ENCODE measurements at places on chromosomes 5 and 9.

- no peak for DNase-seq
Measured at GRCh38 chr5:102570747-102571146, 71.9 kb upstream of the SLCO6A1 start.

GRCh38 chr5:121432-121831, 29.5 kb downstream of the PLEKHG4B start:
- DNase-seq, result no peak

DNA sequence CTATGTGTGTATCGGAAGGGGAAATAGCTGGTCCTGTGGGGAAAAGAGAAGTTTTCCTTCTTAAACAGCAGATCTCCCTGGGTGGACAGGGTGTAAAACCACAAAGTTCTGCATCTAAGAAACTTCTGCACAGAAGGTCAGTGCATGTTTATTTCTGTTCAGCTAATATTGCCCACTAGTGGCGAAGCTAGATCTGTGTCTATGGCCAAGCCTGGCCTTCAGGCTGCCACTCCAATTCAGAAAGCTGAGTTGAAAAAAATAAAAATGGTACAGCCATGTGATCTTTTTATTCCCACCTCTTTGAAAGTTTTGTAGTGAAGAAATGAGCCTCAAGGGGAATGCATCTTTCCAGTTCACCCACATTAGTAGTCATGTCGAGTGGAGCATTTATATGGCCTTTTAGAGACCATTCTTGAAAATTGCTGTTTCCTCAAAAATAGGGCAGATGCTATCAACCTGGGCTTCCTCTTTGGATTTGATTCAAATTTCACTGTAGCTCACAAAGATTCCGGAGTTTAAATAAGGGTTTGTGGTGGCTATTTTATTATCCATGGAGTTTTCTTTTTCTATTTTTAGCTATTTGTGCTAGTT, 488.0 kb downstream of the PRELID2 start:
- DNase-seq, result no peak

DNA sequence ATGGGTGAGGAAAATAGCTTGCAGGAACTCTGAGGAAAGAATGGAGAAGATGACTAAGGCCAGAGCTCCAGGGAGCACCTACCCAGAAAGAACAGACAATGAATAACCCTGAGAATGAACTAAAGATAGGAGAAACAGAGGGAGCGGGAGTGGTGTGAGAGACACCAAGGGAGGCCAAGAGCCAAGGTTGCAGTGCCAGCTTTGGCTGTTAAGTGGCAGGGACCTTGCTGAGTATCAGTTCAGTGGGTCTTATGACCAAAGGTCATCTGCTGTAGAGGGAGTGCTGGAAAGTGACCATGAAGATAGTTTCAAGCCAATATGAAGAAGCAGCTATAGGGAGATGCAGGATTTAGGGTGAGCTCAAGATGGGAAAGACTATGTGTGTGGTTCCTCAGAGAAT, 16.7 kb downstream of the P4HA2 start:
- no peak for DNase-seq

- no peak for DNase-seq
Measured at GRCh38 chr9:135479469-135480052, at the start of gene PPP1R26. Gene PPP1R26 (plus strand): TSS chr9:135479782. CDS start chr9:135484511, 4,729 bp downstream.

DNA sequence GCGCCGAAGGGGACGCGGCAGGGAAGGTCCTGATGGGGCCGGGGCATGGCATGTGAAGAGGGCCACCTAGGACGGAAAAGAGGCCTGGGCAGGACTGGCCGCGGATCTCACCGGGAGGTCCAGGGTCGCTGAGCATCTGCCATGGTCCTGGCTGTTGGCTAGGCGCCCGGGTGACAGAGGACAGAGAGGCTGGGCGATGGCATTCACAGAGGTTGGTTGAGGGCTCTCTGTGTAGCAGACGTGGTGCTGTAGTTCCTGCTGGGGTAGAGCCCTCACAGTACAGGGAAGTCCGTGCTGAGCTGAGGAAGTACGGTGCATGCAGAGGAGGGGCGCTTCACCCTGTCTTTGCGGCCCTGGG, 427 bp downstream of the PCYOX1L start:
- peak; percentile 55 for DNase-seq

GRCh38 chr9:20373263-20373662, 249.0 kb downstream of the MLLT3 start:
- no peak for DNase-seq

GRCh38 chr9:69168709-69169217, 5.3 kb upstream of the TJP2 start:
- no peak for DNase-seq

DNA sequence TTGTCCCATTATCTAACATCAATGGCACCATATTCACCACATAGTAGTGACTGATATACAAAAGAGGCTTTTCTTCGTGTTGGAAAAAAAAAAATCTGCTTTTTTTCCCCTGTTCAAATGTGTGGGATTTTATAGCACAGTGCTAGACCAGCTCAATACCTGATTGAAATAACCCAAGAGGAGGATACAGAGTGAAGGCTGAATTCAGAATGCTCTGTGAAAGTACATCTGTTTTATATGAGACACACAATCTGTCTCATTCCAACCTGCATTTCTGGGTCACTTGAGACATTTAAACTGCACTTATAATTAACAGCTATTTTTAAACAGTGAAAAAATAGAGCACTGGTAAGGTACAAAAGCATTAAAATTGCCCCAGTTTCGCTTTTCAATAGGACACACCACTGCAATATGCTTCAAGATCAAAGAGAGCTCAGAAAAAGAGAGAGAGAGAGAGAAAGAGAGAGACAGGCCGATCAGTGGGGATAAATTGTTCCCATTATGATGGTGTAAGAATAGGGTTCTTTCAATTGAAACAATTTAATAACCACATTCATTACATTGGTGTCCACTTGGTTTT, 179.3 kb downstream of the NR2F1-AS1 start:
- no peak for DNase-seq

GRCh38 chr5:137666461-137666850, 69.4 kb downstream of the KLHL3 start:
- no peak for DNase-seq

DNA sequence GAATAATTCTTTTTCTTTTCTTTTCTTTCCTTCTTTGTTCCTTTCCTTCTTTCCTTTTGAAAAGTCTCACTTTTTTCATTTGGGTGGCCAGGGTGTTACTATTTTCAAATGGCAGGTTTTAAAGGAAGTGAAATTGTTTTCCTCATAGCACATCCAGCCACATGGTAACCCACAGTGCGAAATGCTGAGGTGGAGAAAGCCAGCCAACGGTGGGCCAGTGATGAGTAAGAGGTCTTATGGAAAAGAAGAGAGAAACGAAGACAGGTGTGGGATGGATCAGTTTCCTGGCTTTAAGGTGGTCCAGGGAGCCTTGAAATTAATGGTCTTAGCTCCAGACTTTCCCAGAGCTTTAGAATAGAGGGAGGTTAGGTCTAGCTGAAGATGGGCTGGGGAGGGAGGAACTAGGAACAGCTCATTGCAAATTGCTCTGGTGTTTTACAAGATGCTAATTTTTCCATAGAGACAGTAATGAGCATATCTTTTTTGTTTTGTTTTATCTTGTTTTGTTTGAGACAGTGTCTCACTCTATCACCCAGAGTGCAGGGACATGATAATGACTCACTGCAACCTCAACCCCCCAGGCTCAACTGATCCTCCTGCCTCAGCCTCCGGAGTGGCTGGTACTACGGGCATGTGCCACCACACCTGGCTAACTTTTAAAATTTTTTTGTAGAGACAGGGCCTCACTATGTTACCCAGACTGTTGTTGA, 17.8 kb downstream of the ITK start:
- no peak for DNase-seq

- no peak for DNase-seq
Measured at GRCh38 chr5:154494036-154494435, 16.0 kb upstream of the HAND1 start.

- no peak for DNase-seq
Measured at GRCh38 chr5:107813559-107813958, 142.8 kb upstream of the EFNA5 start.

- DNase-seq, result peak; percentile 64
Measured at GRCh38 chr9:78325343-78325742, 28.4 kb downstream of the PSAT1 start.

- DNase-seq, result no peak
Measured at GRCh38 chr9:78009186-78009585, 22.4 kb downstream of the GNAQ start.

- no peak for DNase-seq
Measured at GRCh38 chr5:87268970-87269377, 1.3 kb downstream of the RASA1 start.

DNA sequence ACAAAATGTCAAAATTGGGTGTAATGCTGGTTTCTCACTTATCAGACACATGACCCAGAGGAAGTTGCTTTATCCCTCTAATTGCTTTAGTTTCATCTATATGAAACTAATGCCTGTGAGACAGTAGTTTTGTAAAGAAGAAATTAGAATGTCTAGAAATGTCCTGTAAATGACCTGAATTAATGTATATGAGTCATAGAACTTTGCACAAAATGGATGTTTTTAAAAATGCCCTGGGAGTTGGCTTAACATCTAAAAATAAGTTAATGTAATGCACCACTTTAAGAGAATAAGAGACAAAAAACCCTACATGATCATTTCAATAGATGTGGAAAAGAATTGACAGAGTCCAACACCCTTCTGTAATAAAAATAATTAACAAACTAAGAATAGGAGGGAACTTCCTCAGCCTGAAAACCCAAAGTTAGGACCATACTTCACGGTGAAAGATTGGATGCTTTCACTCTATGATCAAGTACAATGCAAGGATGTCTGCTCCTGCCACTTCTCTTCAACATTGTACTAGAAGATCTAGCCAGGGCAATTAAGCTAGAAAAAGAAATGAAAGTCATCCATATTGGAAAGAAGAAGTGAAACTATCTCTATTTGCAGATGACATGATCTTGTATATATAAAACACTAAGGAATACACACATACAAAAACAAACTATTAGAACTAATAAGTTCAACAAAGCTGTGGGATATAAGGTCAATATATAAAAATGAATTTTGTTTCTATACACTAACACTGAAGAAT, 117.9 kb downstream of the MELK start:
- no peak for DNase-seq

- DNase-seq, result no peak
Measured at GRCh38 chr9:38118862-38119438, 49.9 kb upstream of the SHB start.

GRCh38 chr5:131640043-131640856, 5.2 kb upstream of the RAPGEF6 start:
- DNase-seq, result no peak

DNA sequence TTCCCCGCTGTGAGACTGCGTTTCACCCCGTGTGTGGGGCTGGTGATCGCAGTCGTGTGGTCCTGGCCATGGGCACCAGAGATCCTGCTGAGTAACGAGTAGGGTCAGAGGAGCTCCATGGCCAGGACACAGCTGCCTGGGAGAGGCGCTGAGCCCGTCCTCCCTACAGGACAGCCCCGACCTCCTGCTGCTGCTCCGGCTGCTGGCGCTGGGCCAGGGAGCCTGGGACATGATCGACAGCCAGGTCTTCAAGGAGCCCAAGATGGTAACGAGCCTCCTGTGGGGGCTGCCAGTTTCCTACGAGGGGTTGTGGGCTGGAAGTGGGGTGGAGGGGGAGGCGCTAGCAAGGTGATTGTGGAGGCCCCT, 11.0 kb downstream of the NELFB start:
- DNase-seq, result no peak

- DNase-seq, result no peak
Measured at GRCh38 chr5:154092356-154093141, 53.8 kb downstream of the MFAP3 start.

GRCh38 chr5:20555034-20555433, 567.0 kb upstream of the CDH18 start:
- no peak for DNase-seq

GRCh38 chr5:65927503-65928321, 1.3 kb downstream of the ERBIN start:
- DNase-seq, result no peak

- DNase-seq, result peak; percentile 45
Measured at GRCh38 chr5:95669540-95669939, 13.3 kb downstream of the SPATA9 start.

DNA sequence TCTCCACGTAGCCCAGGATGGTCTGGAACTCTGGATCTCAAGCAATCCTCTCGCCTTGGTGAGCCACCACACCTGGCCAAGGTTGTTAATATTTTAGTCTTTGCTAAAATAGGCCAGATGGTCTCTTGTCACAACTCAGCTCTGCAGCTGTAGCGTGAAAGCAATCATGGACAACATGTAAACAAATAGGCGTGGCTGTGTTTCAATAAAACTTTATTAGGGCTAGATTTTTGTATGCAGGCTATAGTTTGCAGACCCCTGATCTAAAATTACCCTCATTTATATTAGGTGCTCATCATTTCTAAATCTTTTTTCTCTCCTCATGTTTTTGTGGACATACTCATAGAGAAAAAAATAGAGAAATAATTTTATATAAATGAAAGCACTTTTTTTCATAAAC, 72.1 kb upstream of the SLC28A3 start:
- no peak for DNase-seq

- no peak for DNase-seq
Measured at GRCh38 chr5:34496701-34497469, 159.2 kb upstream of the RAI14 start.

DNA sequence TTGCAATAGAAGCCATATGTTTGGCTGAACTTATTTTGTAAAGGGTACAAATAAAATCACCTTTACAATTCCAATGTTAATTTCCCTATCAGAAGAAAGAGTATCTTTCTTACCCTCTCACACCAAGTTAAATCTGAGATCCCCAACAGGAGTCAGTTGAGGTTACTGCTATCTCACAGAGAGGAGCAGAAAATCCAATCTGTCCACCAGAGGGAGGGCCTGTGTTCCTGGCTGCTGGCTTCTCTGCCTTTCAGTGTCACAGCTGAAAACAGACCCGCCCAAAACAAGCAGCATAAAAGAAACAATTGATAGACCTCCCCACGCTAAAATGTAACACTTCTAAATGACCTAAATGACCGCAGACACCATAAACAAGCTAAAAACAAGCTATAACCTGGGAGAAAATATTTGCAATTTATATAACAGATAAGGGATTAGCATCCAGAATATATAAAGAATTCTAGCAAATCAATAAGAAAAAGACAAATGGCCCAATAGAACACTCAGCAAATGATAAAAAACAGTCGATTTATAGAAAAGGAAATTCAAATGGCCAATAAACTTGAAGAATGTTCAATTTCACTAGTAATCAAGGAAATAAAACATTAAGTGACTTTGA, 24.5 kb upstream of the MVB12B start:
- peak; percentile 77 for DNase-seq

Data from posterior cingulate gyrus (tissue), 11 donors.